Fibroblast of lung (primary cell): ENCODE measurements at places on chromosomes 13 and 19. TPM values are rescaled to one million over a fixed set of nuclear protein-coding genes. Genes with fewer than 3 reads are reported as not detected.
A peak's percentile ranks its signal among the peaks of the same experiment; 100 is the strongest.

- no peaks in the 10 kb centered on the region for H3K4me1 ChIP-seq
- no peaks in the 10 kb centered on the region for H3K36me3 ChIP-seq
- H3K27me3 ChIP-seq, result peaks cover 29% of the 10 kb centered on the region
- no peak overlapping the region for H3K4me3 ChIP-seq
- DNase-seq, result no peak
These were observed 45.2 kb downstream of the SOX21 start for GRCh38 chr13:94667190-94667589.

- H3K27me3 ChIP-seq, result no peaks in the 10 kb centered on the region
- no peak for DNase-seq
- no peak overlapping the region for H3K4me3 ChIP-seq
- no peak overlapping the region for H3K27ac ChIP-seq
- H3K4me1 ChIP-seq, result peaks cover 4% of the 10 kb centered on the region
These were observed 2.8 kb upstream of the IFI30 start for GRCh38 chr19:18170714-18171255.

Gene PDE4C
- total RNA-seq, result 1.3 and 2.0 TPM in 2 replicates

DNA sequence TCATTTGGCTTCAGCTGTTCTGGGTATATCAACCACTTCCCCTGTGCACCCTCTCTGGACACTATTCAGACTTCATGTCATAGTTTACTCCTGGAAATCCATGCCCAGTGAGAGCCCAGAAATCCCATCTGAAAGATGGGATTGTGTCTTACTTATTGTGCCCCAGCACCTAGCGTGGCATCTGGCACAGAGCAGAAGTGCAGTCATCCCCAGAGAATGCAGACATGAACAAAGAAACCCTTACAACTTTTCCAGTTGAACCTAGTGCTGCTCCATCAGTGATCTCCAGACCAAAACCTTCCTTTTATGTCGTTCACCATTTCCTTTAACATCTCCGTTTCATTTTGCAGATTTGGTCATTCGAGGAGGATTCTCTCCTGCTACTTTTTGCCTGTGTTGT, 60.6 kb downstream of the MBNL2 start:
- H3K4me1 ChIP-seq, result peaks cover 14% of the 10 kb centered on the region
- H3K4me3 ChIP-seq, result no peak overlapping the region
- no peak overlapping the region for H3K27ac ChIP-seq
- H3K27me3 ChIP-seq, result no peaks in the 10 kb centered on the region
- H3K36me3 ChIP-seq, result no peaks in the 10 kb centered on the region

Gene PCDH20
- under 0.01 TPM in 1 of 2 replicates, not detected in the other for total RNA-seq

Gene ZNF66
- 0.77 and 1.5 TPM in 2 replicates for total RNA-seq

Gene SCEL
- not detected in 2 replicates for total RNA-seq

DNA sequence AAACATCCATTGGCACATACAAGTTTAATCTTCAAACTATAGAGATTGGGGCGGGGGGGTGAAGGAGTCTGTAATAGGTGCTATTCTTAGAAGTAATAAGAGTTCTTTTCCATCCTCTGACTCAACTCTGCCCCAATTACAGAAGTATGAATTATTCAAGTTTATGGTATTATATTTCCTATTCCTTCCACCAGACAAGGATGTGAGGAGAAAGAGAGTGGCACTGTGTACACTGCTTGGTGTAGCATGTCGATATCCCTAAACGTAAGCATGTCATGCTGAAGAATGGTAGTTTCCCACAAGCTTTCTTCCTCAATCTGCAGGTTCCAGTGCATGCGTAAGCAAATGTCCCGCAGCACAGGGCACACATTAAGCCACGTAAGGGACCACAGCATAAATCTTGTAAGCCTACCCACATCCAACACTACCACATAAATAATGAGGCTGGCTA, 14.1 kb downstream of the BRD4 start:
- no peak overlapping the region for H3K4me3 ChIP-seq
- peaks cover 1% of the 10 kb centered on the region for H3K36me3 ChIP-seq
- H3K4me1 ChIP-seq, result peaks cover 45% of the 10 kb centered on the region
- DNase-seq, result peak; percentile 55
- peak overlapping the region; percentile 60 for H3K27ac ChIP-seq
- H3K27me3 ChIP-seq, result no peaks in the 10 kb centered on the region

DNA sequence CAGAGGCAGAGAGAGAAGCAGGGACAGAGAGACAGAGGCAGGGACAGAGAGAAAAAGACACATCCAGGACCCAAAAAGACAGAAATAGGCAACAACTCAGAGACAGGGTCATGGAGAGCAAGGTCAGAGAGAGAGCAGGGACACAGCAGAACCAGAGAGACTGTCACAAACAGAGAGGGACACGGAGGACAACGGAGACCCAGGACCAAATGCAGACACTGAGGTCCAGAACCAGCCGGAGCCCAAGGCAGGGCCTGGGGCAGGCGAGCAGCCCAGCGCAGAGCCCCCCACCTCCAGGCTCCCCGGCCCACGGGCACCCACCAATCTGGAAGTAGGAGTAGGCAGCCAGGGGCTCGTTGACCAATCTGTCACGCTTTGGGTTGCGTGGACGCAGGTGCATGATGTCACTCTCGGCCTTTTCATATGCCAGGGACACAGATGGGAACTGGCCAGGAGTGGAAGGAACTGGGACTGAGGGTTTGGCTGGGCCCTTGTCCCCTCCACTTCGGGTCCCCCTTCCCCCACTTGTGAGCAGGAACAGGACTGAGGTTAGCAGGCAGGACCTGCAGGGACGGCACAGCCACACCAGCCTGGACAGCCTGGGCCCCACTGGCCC, 8.1 kb downstream of the TMEM147 start:
- no peak overlapping the region for H3K27ac ChIP-seq
- H3K27me3 ChIP-seq, result peaks cover 7% of the 10 kb centered on the region
- no peaks in the 10 kb centered on the region for H3K36me3 ChIP-seq
- H3K4me1 ChIP-seq, result peaks cover 5% of the 10 kb centered on the region

Gene TSPAN16
- not detected in 2 replicates for total RNA-seq

- no peaks in the 10 kb centered on the region for H3K36me3 ChIP-seq
- H3K27me3 ChIP-seq, result no peaks in the 10 kb centered on the region
- no peak overlapping the region for H3K4me3 ChIP-seq
- no peak for DNase-seq
- no peak overlapping the region for H3K27ac ChIP-seq
These were observed 9.1 kb upstream of the VWA8 start for GRCh38 chr13:41970022-41970421.

DNA sequence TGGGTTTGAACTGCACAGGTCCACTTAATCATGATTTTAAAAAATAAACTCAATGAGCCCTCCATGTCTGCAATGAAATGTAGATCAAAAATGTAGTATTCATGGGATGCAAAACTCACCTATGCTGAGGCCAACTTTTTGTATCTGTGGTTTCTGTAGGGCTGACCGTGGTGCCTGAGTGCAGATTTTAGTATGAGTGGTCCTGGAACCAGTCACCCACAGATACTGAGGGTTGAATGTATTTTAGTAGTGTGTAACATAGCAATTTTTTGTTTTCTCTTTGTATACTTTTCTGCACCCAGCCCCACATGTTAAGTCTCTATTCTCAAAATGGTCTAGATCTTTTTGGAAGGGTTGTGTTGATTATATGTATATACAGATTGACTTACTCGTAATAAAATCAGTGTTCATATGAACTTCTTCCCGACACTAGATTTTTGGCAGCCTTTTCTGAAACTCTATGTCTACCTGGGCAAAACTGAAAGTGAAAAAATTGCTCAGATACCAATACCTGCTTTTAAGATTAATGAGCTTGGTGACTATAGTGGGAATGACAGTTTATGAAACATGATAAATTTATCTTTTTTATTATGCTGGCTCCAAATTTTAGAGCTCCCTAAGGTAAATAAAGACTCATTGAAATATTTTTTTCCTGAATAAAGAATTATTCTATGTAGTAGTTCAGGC, 51.6 kb downstream of the DNAJC15 start:
- no peaks in the 10 kb centered on the region for H3K27me3 ChIP-seq
- H3K4me1 ChIP-seq, result no peaks in the 10 kb centered on the region
- no peak overlapping the region for H3K4me3 ChIP-seq
- DNase-seq, result no peak
- no peaks in the 10 kb centered on the region for H3K36me3 ChIP-seq

- no peaks in the 10 kb centered on the region for H3K27me3 ChIP-seq
- no peak overlapping the region for H3K27ac ChIP-seq
- no peaks in the 10 kb centered on the region for H3K36me3 ChIP-seq
- H3K4me3 ChIP-seq, result no peak overlapping the region
- DNase-seq, result no peak
These were observed 773.2 kb upstream of the SLC10A2 start for GRCh38 chr13:103839460-103839859.

- H3K27ac ChIP-seq, result no peak overlapping the region
- no peaks in the 10 kb centered on the region for H3K27me3 ChIP-seq
- H3K36me3 ChIP-seq, result no peaks in the 10 kb centered on the region
- H3K4me3 ChIP-seq, result no peak overlapping the region
- H3K4me1 ChIP-seq, result no peaks in the 10 kb centered on the region
These were observed 44.6 kb downstream of the CCL25 start for GRCh38 chr19:8097198-8097597.

DNA sequence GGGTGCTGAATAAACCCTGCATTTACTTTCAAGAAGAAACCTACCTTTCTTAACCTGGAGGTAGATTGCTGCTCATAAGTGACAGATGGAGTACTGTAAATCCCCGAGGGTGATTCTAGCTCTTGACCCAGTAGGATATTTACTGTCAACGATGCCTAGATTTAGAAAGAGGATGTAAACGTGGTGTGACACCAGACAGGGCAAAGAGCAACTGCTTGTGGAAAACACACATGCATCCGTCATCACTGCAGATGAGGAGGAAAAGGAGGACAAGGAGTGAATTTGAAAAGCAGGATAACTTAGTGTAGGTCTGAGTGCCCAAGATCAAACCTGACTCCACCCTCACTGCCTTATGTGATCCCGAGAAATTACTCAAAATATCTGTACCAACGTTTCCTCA, 9.8 kb upstream of the CLN5 start:
- H3K4me1 ChIP-seq, result no peaks in the 10 kb centered on the region
- H3K27ac ChIP-seq, result no peak overlapping the region
- H3K27me3 ChIP-seq, result peaks cover 6% of the 10 kb centered on the region
- no peaks in the 10 kb centered on the region for H3K36me3 ChIP-seq
- DNase-seq, result no peak

Gene CPB2
- not detected in 2 replicates for total RNA-seq

- DNase-seq, result no peak
- H3K27ac ChIP-seq, result no peak overlapping the region
- H3K4me3 ChIP-seq, result peak overlapping the region; percentile 77
- H3K36me3 ChIP-seq, result no peaks in the 10 kb centered on the region
These were observed 628 bp upstream of the ZNF813 start for GRCh38 chr19:53466726-53467484.

GRCh38 chr19:8811315-8812172, 20.6 kb downstream of the ZNF558 start:
- peaks cover 5% of the 10 kb centered on the region for H3K36me3 ChIP-seq
- no peaks in the 10 kb centered on the region for H3K4me1 ChIP-seq
- no peak overlapping the region for H3K4me3 ChIP-seq
- no peak overlapping the region for H3K27ac ChIP-seq
- peak; percentile 34 for DNase-seq
- H3K27me3 ChIP-seq, result no peaks in the 10 kb centered on the region

Gene FFAR1
- not detected in 2 replicates for total RNA-seq

- no peak for DNase-seq
- no peaks in the 10 kb centered on the region for H3K27me3 ChIP-seq
- no peaks in the 10 kb centered on the region for H3K36me3 ChIP-seq
- no peak overlapping the region for H3K4me3 ChIP-seq
- no peaks in the 10 kb centered on the region for H3K4me1 ChIP-seq
- no peak overlapping the region for H3K27ac ChIP-seq
These were observed 1.9 kb downstream of the GPR18 start for GRCh38 chr13:99256283-99256682.

Gene NLRP9
- not detected in 2 replicates for total RNA-seq

GRCh38 chr13:111399334-111399733, 78.9 kb downstream of the TEX29 start:
- H3K27ac ChIP-seq, result no peak overlapping the region
- no peaks in the 10 kb centered on the region for H3K36me3 ChIP-seq
- H3K4me1 ChIP-seq, result no peaks in the 10 kb centered on the region
- no peak for DNase-seq
- no peaks in the 10 kb centered on the region for H3K27me3 ChIP-seq

Gene AP1M2
- 0.17 TPM in 1 of 2 replicates, not detected in the other for total RNA-seq

GRCh38 chr13:26502826-26503225, 54.7 kb upstream of the WASF3 start:
- H3K27ac ChIP-seq, result peak overlapping the region; percentile 9
- H3K27me3 ChIP-seq, result no peaks in the 10 kb centered on the region
- DNase-seq, result peak; percentile 68
- peaks cover 14% of the 10 kb centered on the region for H3K4me1 ChIP-seq
- H3K36me3 ChIP-seq, result no peaks in the 10 kb centered on the region

GRCh38 chr13:99315186-99315585, 8.0 kb upstream of the GPR183 start:
- peaks cover 6% of the 10 kb centered on the region for H3K4me1 ChIP-seq
- no peaks in the 10 kb centered on the region for H3K27me3 ChIP-seq
- H3K27ac ChIP-seq, result peak overlapping the region; percentile 36
- no peak for DNase-seq
- H3K36me3 ChIP-seq, result no peaks in the 10 kb centered on the region

- H3K36me3 ChIP-seq, result no peaks in the 10 kb centered on the region
- no peaks in the 10 kb centered on the region for H3K4me1 ChIP-seq
- no peak overlapping the region for H3K27ac ChIP-seq
- H3K4me3 ChIP-seq, result no peak overlapping the region
- H3K27me3 ChIP-seq, result no peaks in the 10 kb centered on the region
- peak; percentile 9 for DNase-seq
These were observed 30.2 kb upstream of the CPB2 start for GRCh38 chr13:46134961-46135522.

Gene PODNL1
- total RNA-seq, result 1.0 and 2.1 TPM in 2 replicates

- no peak overlapping the region for H3K4me3 ChIP-seq
- no peak for DNase-seq
- no peaks in the 10 kb centered on the region for H3K4me1 ChIP-seq
- no peaks in the 10 kb centered on the region for H3K36me3 ChIP-seq
- H3K27ac ChIP-seq, result no peak overlapping the region
These were observed 31.5 kb upstream of the IRS2 start for GRCh38 chr13:109817591-109818535.

DNA sequence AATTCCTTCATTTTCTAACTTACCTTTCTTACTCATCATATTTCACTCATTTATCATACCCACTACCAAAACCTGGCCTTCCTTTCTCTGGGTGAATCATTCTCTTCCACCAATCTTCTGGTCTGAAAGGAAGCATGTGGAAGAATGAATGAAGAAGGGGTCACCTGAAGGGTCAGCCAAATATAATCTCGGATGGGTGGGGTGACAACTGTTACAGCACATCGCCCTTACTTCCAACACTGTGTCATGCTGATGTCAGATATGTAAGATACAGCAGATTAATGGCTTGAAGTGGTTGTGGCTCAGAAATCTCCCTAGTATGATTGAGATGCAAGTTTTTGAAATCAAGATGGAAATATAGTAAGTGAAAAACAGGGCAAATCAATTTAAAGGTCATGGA, 401.7 kb upstream of the HTR2A start:
- H3K36me3 ChIP-seq, result no peaks in the 10 kb centered on the region
- H3K27me3 ChIP-seq, result no peaks in the 10 kb centered on the region
- no peak overlapping the region for H3K4me3 ChIP-seq
- H3K27ac ChIP-seq, result no peak overlapping the region

- DNase-seq, result no peak
- no peaks in the 10 kb centered on the region for H3K4me1 ChIP-seq
- no peaks in the 10 kb centered on the region for H3K27me3 ChIP-seq
- H3K4me3 ChIP-seq, result no peak overlapping the region
- no peaks in the 10 kb centered on the region for H3K36me3 ChIP-seq
These were observed 41.0 kb downstream of the CCDC70 start for GRCh38 chr13:51902776-51903175.

GRCh38 chr13:36358175-36358718, 12.1 kb upstream of the SPART start:
- H3K36me3 ChIP-seq, result no peaks in the 10 kb centered on the region
- no peaks in the 10 kb centered on the region for H3K27me3 ChIP-seq
- no peaks in the 10 kb centered on the region for H3K4me1 ChIP-seq
- no peak for DNase-seq
- no peak overlapping the region for H3K27ac ChIP-seq
